ENCODE measurements at places on chromosomes 1 and 21.

- H3K4me3 ChIP-seq: no peak overlapping the region
- no peaks in the 10 kb centered on the region for H3K4me1 ChIP-seq
- H3K27ac ChIP-seq: no peak overlapping the region
- H3K27me3 ChIP-seq: no peaks in the 10 kb centered on the region
- DNase-seq: no peak
These were observed 57.0 kb downstream of the GPR161 start for GRCh38 chr1:168079761-168080160.

- no peaks in the 10 kb centered on the region for H3K36me3 ChIP-seq
- no peak for DNase-seq
- H3K4me3 ChIP-seq: no peak overlapping the region
- peaks cover 34% of the 10 kb centered on the region for H3K4me1 ChIP-seq
- H3K27me3 ChIP-seq: peaks cover 10% of the 10 kb centered on the region
- H3K27ac ChIP-seq: no peak overlapping the region
These were observed 51.2 kb upstream of the DNAJC6 start for GRCh38 chr1:65258106-65258505.

DNA sequence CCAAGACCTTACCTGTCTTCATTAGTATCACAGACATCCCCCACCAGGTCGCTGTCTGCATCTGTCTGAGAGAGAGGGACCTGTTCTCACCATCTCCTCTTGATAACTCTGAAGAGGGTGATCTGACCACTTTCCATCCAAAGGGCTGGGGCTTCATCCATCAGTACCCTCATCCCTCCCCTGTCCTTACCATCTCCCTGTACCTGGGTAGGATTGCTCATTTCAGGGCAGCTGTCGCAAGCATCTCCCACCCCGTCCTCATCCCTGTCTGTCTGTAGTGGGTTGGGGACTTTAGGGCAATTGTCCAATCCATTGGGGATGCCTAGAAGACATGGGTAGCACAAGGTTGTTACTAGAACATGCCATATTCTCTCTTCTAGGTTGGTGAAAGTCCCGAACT is 7.9 kb downstream of the THBS3 start:
- no peaks in the 10 kb centered on the region for H3K27me3 ChIP-seq
- DNase-seq: no peak
- H3K36me3 ChIP-seq: no peaks in the 10 kb centered on the region
- H3K4me1 ChIP-seq: peaks cover 7% of the 10 kb centered on the region
- H3K27ac ChIP-seq: no peak overlapping the region

GRCh38 chr1:46528297-46528955 is 23.0 kb downstream of the KNCN start:
- no peak overlapping the region for H3K27ac ChIP-seq
- H3K4me1 ChIP-seq: peaks cover 28% of the 10 kb centered on the region

DNA sequence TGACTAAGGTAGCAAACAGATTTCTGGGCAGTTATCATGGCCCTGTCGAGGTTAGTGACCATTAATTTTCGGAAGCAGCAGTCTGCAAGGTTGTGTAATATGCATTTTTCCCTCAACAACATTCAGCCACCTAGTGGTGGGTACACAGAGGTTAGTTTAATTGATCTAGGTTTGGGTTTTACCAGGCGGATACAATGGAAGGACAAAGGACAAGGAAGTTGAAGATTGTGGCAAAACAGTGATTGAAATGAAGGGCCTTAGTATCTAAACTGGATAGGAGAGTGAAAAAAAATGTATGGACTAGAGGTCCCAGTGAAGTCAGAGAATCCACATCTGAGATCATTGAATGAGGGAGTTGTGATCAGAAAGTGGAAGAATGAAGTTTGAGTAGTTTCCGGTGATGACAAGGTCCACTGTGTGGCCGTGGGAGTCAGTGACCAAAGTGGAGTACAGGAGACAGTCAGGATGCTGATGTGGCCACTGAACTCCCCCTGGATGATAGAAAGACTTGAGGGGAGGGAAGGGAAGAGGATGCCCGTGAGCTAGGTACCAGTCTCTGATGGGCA is 2.8 kb downstream of the ARMH1 start:
- H3K27me3 ChIP-seq: no peaks in the 10 kb centered on the region
- H3K4me1 ChIP-seq: peaks cover 15% of the 10 kb centered on the region
- no peaks in the 10 kb centered on the region for H3K36me3 ChIP-seq
- H3K4me3 ChIP-seq: no peak overlapping the region
- no peak for DNase-seq

DNA sequence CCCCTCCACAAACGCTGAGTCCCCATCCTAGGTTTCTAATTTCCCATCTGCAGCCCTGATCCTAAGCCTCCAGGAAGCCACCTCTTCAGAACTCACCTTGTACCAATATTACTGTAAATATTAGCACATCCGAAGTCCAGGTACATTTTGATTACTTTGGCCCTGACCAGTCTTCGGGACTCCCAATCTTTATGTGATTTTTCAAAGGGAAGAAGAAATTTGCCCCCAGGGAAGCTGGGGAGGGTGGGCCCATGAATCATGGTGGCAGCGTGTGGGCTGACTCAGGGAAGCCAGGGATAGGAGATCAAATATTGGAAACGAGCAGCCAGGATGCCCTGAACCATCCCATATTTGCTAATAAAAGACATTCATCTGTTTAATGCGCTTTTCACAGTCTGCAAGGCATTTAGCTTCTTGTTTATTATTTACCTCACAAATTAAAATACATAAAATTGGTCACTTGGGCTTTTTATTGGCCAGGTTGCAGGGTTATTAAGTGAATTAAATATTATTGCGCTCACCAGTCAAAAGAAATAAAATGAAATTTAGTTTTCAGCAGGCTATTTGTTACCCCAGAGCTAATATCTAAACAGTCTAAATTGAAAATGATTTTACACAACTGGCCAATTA is 46.6 kb downstream of the KIAA0040 start:
- H3K36me3 ChIP-seq: no peaks in the 10 kb centered on the region
- no peak for DNase-seq
- H3K4me3 ChIP-seq: no peak overlapping the region
- no peak overlapping the region for H3K27ac ChIP-seq
- H3K27me3 ChIP-seq: peaks cover 7% of the 10 kb centered on the region
- peaks cover 2% of the 10 kb centered on the region for H3K4me1 ChIP-seq

DNA sequence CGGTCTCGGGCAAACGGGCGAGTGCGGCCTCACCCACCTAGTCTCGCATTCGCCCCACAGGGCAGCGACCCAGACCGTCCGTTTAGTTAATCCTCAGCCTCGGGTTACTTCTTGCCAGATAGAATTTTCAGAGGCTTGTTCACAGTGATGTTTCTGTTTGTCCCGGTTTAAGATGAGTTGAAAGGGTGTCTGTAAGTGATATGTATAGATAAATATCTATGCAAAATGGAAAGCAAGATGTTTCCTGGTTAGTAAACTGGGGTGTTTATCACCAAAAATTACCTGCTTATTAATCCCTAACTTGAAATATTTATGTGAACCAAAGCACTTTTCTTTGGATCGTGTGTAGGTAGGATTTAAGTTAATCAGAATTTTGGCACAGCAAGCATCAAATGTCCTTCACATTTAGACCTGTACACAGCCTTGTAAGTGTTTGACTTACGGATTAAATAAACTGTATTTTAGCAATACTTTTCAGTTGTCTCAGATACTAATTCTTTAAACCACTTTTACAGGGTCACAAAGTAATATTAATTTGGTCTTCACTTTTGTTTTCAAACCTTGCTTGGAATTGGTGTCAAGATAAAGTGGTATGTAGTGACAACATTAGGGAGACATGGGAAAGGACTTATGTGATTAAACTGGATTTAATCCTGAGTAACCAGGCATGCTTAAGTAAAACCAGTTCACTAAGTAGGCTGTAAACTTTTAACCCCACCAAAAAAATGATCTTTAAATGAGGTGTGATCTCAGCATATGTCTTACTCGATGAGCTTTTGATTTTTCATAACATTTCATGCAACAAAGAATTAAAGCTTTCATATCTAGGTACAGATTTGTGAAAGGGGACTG is 914 bp downstream of the ZNF326 start:
- H3K27me3 ChIP-seq: peaks cover 2% of the 10 kb centered on the region
- H3K27ac ChIP-seq: peak overlapping the region; percentile 94
- peaks cover 23% of the 10 kb centered on the region for H3K36me3 ChIP-seq
- DNase-seq: no peak
- peak overlapping the region; percentile 96 for H3K4me3 ChIP-seq

DNA sequence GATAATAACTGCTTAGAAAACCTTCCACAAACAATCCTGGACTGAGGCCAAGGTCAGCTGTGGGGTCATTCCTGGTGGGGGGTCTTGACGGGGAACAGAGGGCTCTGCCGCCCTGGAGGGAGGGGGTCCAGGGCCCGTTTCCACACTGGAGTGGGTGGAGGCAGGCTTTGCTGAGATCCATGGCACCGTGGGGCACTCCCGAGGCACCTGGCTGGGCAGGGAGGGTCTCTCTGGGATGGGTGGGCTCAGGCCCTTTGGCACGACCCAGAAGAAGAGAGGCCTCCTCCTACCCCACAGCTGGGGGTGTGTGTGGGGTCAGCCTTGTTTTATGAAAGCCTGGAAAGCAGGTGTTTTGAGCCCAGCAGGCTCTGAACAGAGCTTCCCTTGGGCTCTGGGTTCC is 5.1 kb downstream of the MMEL1 start:
- H3K27me3 ChIP-seq: peaks cover 42% of the 10 kb centered on the region
- H3K27ac ChIP-seq: no peak overlapping the region

DNA sequence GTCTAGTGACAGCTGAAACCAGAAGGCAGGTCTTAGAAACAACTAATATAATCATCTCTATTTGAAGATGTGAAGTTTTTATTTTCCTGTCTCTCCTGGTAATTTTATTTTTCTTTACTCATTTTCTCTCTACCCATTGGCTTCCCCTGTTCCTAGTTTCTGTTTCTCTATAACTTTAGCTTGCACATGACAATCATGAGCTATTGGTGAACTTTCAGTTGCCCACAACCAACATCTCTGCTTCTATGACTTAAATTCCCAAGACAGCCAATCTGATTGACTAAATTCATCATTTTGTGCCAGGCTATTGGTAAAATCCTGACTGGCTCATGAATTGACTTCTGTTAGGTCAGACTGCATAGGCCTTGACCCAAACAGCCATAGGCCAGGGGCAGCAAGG is 13.7 kb upstream of the ACADM start:
- H3K36me3 ChIP-seq: no peaks in the 10 kb centered on the region
- H3K4me3 ChIP-seq: no peak overlapping the region
- no peaks in the 10 kb centered on the region for H3K4me1 ChIP-seq
- no peak for DNase-seq

GRCh38 chr1:151510957-151511635 is at the start of gene CGN:
Gene CGN, plus strand, starts transcription at chr1:151511387. Its CDS starts 7,133 bp downstream, at chr1:151518520.
- H3K4me3 ChIP-seq: peak within 1 kb of the TSS; percentile 80
- peak; percentile 86 for DNase-seq
- no peaks in the 10 kb centered on the region for H3K36me3 ChIP-seq
- H3K27me3 ChIP-seq: no peaks in the 10 kb centered on the region

- peaks cover 36% of the 10 kb centered on the region for H3K36me3 ChIP-seq
- no peaks in the 10 kb centered on the region for H3K27me3 ChIP-seq
- peaks cover 26% of the 10 kb centered on the region for H3K4me1 ChIP-seq
- H3K27ac ChIP-seq: peak overlapping the region; percentile 98
- DNase-seq: peak; percentile 94
These were observed 888 bp downstream of the ZNF436 start for GRCh38 chr1:23368562-23369334.
